ENCODE measurements at places on chromosomes 5 and 9. TPM values are rescaled to one million over a fixed set of nuclear protein-coding genes. Genes with fewer than 3 reads are reported as not detected.

Gene DAP
- polyA plus RNA-seq, result 119 TPM

Gene AMBP
- polyA plus RNA-seq, result 2.8 TPM

Gene PCDHA9
- polyA plus RNA-seq, result 0.06 TPM

Gene PRDM9
- not detected for polyA plus RNA-seq

Gene BTNL3
- polyA plus RNA-seq, result not detected

Gene SLC25A48
- 0.85 TPM for polyA plus RNA-seq

Gene TEX53
- polyA plus RNA-seq, result not detected

Gene LCNL1
- polyA plus RNA-seq, result 0.70 TPM

Gene EQTN
- 0.46 TPM for polyA plus RNA-seq

Gene ANKRD31
- 0.51 TPM for polyA plus RNA-seq

Gene LEAP2
- polyA plus RNA-seq, result 3.2 TPM

DNA sequence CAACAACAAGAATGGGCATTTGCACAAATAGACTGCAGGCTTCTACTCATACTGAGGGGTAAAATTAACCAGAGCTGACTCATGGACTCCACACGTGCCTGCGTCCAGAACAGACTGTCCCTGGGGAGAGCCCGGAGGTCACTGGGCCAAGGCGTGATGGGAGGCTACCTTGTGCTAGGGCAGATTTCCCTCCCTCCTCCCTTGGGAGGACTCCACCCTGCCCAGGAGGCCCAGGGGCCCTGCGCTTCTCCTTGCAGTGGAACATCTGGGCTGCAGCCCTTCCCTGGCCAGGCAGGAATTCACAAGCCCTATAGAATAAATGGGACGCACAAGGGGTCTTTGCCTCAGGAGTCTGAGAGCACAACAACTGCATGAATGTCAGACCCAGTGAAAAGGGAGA is 35.6 kb downstream of the IRX2 start:
- DNase-seq, result no peak

- DNase-seq, result no peak
Measured at GRCh38 chr9:19154135-19154612, 26.9 kb upstream of the PLIN2 start.

DNA sequence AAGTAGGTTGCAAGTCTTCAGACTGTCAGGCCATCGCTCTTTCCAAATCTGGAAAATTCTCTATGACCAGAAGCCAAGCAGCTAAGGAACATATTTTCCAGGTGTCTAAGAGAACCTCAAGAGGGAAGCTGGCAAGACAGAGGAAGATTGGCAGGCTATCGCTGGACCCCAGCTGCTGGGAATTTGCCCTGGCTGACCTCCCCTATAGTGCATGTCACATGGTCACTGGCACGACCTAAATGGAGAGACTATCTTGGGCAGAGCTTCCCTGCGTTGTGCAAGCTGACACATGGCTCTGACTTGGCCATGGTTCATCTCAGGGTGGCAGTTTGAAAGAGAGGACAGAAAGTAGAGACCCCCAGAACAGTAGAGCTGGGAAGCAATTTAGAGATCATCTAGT is 104.9 kb upstream of the ZNF618 start:
- DNase-seq, result no peak

GRCh38 chr9:10251490-10251889 is 361.3 kb downstream of the PTPRD start:
- DNase-seq, result no peak

DNA sequence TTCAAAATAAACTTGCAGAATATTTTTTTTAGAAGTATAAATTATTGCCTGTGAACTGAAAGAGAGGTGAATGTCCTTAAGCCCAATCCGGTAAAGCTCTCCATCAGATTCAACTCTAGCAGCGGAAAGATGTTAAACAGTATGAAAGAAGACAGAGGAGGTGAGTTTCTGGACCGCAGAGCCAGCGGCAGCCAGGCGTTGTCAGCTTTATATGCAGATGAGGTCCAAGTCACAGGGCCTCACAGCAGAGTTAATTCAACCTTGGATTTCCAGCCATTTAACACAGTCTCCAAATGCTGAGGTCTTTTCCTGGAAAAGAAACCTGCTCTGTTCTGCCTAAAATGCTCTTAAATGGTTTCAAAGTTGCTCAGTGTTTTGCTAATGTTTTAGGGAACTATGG is 75.5 kb downstream of the OTULIN start:
- no peak for DNase-seq

DNA sequence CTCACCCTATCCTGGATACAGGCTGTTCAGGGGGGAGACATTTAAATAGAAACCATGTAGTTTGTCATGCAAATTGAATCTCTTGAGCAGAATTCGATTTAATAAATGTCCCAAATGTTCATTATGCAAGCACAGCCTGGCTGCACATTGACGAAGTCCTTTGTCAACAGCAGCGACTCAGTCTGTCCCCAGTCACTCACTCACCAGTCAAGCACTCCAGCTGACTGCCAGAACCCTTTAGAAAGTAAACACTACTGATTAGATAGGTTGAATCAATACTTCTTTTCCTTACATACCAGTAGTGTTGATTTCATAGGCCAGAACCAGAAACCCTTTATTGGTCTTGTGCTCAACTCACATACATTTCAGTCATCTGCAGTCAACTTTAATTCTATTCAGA is 27.5 kb downstream of the CDH6 start:
- no peak for DNase-seq

- DNase-seq, result no peak
Measured at GRCh38 chr5:137398154-137398553, 101.0 kb downstream of the SPOCK1 start.

DNA sequence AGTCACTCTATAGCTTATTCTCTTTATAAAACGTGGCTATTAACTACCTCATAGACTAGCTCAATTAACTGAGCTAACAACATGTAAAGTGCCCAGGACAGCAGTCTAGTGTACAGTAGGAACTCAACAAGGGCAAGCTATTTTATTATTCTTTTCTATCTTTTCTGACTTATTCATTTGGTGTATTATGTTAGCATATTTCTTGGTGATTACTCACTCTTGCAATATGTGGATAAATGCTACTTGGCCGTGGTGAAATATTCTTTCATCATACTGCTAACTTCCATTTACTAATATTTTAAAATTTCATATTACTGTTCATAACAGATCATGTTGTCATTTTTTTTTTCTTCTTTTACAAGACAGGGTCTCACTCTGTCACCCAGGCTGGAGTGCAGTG is 4.9 kb downstream of the SLC25A51 start:
- DNase-seq, result no peak

- no peak for DNase-seq
Measured at GRCh38 chr9:110691002-110691549, 22.5 kb downstream of the MUSK start.

DNA sequence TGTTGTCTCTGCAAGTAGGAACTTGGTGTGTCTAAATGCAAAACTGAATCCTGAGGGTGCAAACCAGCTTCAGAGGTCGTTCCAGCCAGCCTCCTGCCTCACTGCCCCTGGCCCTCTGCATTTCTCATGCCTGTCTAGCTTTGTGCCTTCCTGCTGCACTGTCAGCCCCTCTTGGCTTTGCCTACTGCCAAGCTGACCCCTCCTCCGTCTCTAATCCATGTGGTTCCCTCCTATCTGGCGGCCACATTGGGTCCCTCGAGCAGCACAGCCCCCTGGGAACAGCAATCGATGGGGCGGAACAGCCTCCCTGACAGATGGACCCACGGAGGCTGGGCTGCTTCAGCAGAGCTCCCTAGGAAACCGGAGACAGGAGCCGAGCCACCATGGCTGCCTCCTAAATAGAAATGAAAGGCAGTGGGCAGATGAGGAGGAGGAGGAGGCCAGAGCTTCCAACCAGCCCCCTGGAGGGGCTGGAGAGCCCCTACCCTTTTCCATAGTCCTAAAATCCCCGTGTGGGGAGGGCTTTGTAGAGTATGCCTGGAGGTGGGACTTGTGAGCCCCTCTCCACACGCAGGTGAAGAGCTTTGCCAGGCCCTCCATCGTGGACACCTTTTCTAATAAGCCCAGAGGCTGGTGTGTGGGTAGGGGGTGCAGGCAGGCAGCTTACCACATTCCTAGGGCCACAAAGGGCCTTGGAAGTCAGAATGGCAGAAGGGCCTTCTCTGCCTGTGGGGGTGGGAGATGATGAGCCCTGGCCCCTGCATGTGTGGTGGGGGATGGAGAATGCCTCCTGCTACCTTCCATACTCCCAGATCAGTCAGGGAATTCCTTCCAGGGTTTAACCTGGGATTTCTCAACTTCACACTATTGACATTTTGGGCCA is 9.2 kb upstream of the CXXC5 start:
- no peak for DNase-seq

- DNase-seq, result no peak
Measured at GRCh38 chr5:86869268-86869667, 251.5 kb downstream of the COX7C start.

DNA sequence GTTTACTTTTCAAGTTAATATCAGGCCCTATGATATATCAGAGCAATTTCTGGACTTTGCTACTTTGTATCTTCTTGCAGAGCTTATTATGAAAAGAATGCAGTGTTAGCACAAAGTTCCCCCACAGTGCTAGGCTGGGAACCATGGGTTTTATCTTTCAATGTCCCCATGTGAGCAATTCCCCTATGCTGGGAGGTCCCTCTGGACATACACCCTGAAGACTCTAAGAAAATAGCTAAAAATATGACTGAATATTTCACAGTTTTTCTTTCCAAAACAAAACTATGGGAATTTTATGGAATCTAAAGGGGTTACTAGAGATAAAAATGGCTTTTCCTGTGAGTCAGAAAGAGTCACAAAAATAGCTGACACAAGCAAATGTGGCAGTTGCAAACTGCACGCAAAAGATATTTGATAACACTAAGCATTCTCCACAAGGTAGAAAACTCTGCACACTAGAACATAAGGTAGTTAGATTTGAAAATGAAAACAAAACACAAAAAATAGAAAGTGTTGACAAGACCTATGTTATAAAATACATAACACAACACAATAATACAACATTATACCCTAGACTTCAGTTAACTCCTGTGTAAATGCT is 487.5 kb upstream of the GRIN3A start:
- DNase-seq, result no peak

DNA sequence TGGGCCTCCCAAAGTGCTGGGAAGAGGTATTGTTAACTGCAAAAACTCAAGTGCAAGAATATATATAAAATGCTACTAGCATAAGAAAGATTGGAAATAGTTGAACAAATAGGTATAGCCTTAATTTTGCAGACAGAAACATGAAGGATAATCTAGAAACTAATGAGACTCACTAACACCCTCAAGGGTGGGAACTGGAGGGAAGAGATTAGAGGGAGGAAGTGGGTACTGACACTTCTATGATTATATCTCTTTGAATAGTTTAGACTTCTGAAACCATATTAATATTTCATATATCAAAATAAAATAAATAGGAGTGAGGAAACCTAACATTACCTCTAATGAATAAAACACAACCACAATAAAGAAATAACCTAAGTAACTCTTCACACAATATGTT is 23.0 kb downstream of the AUH start:
- DNase-seq, result no peak

GRCh38 chr9:108996643-108997042 is 16.7 kb downstream of the CTNNAL1 start:
- DNase-seq, result no peak

DNA sequence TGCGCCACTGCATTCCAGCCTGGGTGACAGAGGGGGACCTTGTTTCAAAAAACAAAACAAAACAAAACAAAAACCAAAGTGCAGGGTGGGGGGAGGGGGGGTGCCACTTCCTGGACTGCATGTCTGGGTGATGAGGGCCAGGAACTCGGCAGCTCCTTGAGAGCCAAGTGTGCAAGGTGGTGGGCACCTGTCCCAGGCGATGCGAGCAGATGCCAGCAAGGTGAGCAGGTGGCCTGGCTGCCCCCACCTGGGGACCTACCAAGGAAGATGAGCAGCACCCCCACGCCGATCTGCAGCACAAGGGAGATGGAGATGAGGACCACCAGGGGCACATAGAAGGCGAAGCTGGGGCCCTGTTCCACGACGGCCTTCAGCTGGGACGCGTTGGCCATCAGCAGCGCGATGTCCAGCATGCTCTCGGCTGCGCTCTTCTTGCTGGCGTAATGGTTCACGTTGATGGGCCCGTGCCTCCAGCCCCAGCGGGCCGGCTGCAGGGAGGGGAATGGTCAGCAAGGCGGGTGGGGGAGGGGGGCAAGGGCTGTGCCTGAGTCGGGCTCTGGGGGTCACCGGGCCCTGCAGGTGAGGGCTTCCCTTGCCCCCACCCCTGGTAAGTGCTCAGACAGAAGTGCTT is 7.8 kb downstream of the NINJ1 start:
- no peak for DNase-seq

GRCh38 chr5:111703662-111704061 is 53.3 kb downstream of the NREP start:
- DNase-seq, result no peak

GRCh38 chr5:31197183-31197582 is 3.7 kb downstream of the CDH6 start:
- no peak for DNase-seq
